ENCODE measurements at places on chromosomes 7 and 10.

GRCh38 chr7:27162561-27163287, 2.6 kb downstream of the HOXA9 start:
- no peak for DNase-seq

GRCh38 chr10:13651969-13652720, 65.4 kb downstream of the PRPF18 start:
- no peak for DNase-seq

DNA sequence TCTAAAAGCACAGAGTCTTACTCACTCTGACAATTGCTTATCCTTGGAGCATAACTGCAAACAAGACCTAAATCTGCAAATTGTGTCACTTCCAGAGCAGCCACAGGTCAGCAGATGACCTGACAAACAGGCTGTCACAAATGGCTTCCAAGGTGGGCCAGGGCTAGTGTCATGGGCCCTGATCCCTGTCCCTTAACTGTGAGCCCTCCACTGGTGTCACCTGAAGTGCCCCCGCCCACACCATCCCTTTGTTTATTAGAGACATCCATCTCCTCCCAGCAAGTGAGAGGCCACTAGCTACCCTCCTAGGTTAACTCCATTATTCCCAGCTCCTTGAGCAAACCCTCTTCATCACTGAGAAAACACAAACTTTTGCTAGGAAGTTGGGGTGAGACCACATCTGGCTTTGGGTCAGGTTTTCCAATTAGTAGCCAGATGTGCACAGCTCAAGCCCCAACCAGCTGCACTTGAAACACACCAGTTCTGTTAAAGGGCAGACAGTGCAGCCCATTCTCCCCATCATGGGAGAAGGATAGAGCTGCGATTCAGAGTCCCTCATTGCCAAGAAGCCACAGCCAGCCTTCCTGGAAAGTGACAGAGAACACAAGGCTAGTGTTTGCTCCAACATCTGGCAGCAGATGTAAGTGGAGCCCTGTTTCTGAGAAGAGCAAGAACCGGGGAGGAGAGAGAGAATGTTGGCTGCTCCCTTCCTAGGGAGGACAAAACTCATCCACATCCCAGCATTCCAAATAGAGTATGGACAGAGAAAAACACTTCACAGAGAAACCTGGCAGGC, 75.7 kb upstream of the NANOS1 start:
- DNase-seq = no peak

DNA sequence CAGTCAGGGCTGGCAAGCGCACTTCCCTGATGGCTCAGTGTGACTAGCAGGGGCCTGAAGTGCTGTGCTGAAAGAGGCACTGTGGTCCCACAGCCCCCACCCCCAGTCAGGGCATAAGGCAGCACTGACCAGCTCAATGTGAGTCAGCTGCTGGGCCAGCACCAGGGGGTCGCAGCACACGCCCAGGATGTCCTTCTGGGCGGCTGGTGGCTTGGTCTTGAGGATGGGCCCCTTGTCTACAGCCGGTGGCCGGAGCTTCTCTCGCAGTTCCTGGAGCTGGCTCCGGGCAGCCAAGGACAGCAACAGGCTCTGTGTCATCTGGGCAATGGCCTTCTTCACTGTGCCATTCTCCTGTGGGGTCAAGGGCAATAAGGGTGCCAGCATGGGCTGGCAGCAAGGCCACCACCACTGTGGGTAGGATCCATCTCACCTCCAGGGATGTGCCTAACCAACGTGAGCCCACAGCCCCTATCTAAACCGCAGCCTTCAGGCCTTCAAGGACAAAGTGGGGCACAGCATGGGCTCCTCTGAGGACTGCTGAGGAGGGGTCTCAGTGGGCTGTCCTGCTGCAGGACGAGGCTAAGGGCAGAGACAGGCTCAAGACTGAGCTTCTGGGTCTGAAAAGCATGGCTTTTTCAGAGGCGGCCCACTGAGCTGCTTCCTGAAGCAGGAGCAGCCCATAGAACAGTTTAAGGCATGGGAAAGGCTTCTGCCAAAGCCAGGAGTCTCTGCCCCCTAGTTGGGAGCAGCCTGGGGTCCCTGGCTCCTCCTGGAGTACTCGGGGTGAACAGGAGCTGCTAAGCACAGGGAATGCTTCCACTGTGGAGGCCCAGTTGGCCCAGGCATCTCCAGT, 62.5 kb downstream of the CSGALNACT2 start:
- DNase-seq = no peak

DNA sequence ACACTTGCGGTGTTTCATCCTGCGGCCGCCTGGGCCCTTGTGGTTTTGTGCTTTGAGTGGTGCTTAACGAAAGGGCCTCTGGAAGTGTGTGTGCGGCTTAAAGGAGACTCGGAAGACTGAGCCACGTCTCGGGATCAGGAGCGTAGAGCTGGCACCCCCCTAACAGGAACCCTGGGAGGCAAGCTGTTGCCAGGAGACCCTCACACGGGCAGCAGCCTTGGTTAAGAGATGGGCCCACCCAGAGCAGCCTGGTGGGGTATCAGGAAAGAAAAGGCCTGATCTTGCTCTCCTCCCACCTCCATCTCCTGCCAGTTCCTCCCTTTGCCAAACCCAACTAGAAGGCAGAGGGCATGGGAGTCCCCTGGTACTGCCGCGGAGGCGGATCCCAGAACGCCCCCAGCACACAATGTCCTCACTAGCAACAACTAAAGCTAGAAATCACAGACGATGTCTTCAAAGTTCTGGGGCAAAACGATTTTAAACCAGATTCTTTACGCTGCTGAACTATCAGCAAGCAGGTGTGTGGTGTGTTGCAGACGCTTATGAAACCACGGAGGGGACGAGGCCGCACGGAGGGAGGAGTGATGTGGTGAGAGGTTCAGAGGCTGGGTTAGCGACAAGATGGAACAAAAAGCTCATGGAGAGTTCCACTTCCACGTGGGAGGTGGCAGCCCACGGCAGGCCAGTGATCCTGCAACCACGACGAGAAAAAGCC, 67.0 kb upstream of the INPP5A start:
- DNase-seq = no peak

DNA sequence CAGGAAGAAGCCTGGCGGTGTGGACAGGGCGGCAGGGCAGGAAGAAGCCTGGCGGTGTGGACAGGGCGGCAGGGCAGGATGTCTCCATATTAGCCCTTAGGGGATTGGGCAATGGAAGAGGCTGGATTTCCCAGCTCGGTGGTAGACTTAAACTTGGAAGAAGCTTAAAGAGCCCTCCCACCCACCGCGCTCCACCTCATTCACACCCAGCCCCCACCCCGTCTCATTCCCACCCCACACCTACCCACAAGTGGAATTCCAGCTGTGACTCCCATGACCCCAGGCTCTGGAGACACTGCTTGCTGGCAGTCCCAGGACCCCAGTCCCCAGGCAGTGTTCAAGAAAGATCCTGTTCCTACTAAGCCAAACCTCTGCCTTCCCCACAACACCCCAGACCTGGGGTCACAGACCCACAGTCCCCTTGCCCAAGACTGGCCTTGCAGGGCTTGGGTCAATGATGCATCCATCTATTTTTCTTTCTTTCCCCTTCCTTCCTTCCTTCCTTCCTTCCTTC, 34.0 kb downstream of the SPDYE6 start:
- DNase-seq = no peak

GRCh38 chr10:110421512-110422138, 76.1 kb upstream of the DUSP5 start:
- DNase-seq = no peak

GRCh38 chr7:150962553-150963399, 15.3 kb downstream of the KCNH2 start:
- no peak for DNase-seq

GRCh38 chr7:30804078-30804661, 33.0 kb downstream of the MINDY4 start:
- DNase-seq = no peak

- no peak for DNase-seq
These were observed 115.4 kb upstream of the PRKCQ start for GRCh38 chr10:6695519-6695918.

DNA sequence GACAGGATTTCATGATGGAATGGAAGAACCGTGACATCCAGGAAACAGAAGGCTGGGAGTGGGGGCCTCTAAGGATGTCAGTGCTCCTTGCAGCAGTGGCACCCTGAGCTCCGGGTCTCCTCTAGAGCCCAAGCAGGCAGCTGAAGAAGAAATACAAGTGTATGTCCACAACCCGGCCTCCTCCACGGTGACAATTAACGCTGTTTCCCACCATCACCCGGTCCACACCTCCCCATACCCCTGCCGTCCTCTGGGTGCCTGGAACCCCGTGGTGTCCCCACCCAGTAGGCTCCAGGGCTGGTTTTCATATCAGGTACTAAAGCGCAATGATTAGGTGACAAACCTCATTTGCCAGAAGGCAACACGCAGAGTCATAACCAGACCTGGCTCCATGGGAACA, 30.3 kb downstream of the GRID1 start:
- no peak for DNase-seq

GRCh38 chr7:69002416-69002815, 595.9 kb upstream of the AUTS2 start:
- DNase-seq = no peak

DNA sequence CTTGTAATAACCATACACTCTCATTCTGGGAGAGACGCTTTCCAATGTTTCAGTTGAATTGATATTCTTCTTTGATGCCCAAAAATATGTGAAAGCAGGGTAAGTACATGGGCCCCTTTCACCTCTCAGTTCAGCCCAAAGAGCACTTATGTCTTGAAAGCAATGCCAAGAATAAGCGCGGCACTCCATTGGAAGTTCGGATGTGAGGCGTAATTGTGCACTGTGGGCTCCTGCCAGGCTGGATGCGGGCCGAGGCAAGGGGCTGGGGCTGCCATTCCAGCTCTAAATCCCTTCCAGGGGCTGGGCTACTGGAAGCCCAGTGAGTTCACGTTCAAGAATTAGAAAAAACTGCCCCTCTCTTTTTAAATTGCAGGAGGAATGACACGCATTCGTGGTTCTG, 113.8 kb downstream of the EBF3 start:
- DNase-seq = no peak

- no peak for DNase-seq
These were observed 19.3 kb downstream of the ZRANB1 start for GRCh38 chr10:124961248-124961570.

DNA sequence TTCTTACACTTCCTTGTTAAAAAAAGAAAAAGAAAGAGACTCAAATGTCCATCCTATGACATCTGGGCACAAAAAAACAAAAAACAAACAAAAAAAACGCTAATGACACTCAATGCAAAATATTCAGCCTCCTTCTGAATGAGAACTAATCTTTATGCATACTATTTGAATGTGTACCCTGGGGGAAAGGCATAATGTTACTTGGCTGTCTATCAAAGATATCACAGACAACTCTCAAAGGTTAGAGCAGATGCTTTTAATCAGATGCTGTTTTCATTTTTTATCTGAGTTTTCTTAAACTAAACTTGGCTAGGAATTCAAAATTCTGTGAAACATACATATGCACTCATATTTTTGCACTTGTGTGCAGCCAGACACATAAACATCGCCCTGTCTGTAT, 745.8 kb downstream of the CNTNAP2 start:
- no peak for DNase-seq

- no peak for DNase-seq
These were observed 126.1 kb upstream of the PPP2R2D start for GRCh38 chr10:131774681-131775085.

DNA sequence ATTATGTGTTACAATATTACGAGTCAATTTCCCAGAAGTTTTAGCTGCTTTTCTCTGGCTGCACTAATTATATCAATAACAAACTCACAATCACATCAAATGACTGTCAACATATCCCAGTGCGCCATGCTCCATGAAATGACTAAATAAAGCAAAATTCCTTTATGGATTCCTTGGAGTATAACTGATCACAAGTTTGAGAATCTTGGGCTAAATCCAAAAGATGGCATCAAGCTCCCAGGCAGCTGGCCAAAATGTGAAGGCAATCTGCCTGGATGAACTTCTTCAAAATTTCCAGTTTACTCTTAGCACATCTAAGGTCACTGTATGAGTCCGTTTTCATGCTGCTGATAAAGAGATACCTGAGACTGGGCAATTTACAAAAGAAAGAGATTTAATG, 210.8 kb downstream of the CCSER2 start:
- no peak for DNase-seq

DNA sequence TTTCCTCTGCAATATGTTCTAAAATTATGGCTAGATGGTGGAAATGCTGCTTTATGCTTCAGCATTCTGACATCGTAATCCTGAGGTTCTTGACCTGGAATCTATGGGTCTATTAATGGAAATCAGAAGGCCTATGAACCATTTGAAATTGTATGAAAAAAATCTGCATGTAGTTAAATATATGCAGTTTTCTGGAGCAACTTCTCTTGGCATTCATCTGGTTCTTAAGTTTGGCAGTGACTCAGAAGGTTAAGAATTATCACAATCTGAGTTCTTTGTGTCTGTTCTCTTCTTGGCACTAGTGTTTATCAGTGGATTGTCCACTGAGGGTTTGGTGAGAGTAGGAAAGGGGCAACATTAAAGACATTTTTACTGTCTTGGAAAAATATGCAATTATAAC, 71.1 kb upstream of the FZD1 start:
- no peak for DNase-seq

DNA sequence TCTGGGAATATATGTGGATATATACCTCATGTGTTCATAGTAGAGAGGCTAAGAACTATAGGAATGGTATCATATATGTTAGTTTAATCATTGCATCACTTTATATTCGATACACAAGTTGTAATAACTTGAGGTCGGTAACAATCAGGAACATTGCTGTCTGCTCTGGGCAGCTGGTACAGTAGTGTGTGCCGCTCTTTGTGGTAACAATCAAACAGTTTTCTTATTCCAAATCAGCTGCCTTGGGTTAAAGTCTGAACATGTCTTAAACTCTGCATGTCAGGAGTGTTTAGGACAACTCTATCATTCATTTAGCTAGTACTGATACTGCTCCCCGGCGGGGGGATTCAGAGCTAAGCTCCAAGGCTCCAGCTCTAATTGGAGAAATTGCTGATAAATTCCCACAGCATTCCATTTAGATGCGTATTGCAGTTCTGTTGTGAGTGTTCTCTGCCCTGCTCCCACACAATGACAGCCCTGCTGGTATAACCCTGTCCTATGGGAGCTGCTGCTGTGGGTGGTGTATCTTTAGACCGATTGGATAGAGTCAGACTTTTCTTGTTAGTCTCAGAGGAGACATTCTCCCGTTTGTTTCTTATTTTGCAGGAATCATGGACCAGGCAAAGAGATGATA, 707.5 kb upstream of the FZD8 start:
- DNase-seq = no peak

DNA sequence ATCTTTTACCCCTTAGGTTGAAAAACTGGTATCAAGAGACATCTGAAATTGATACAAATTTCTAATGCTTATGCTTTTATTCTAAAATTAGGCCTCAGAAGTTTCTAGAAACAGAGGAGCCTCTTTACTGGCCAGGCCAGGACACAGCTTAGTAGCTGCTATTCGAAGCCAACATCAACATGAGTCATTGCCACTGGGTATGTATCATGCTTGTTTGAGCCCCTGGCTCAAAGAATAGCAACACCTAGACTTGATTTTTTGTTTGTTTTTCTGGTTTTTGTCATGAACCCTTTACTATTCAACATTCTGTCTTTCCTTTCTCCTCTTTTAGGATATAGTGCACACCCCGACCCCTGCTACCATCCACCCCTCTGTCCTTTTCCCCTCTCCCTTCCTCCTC, 90.9 kb upstream of the STK17A start:
- no peak for DNase-seq

- DNase-seq = no peak
These were observed 94.3 kb downstream of the OAT start for GRCh38 chr10:124324451-124324850.

- DNase-seq = no peak
These were observed 78.0 kb upstream of the ADRB1 start for GRCh38 chr10:113965683-113966082.

Data from iPS DF 19.7 (cell line).